ENCODE measurements at places on chromosomes 2 and 18. TPM values are rescaled to one million over a fixed set of nuclear protein-coding genes. Genes with fewer than 3 reads are reported as not detected.
A peak's percentile ranks its signal among the peaks of the same experiment; 100 is the strongest.

Gene CTDSP1
- polyA plus RNA-seq = 153 TPM

Gene ALLC
- polyA plus RNA-seq = not detected

- DNase-seq = peak; percentile 45
These were observed 1.1 kb downstream of the MAP3K20 start for GRCh38 chr2:173076581-173077345.

DNA sequence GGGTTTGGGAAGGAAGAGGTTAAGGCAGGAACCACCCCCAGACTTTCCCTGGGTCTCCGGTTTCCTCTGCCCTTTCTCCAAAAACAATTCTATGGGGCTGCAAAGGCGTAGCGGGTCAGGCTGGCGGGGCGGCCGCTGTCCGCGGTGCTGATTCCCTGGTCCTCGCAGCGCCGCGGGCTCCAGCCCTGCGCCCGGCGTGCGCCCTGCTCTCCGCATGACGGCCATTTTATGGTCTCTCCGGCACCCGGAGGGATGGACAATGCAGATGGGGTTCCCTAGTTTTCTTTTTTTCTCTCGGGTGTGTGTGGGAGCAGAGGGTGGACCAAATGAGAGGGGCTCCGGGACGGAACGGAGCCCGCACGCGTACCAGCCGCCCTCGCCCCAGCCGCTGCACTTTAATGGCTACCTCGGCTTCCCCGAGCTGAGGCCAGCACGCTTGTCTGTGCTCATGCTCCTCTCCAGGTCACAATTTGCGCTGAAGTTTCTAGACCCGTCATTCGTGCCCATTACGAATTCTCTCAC, 1.6 kb downstream of the ST8SIA3 start:
- peak; percentile 32 for DNase-seq

GRCh38 chr2:79799729-79800128, 286.9 kb downstream of the CTNNA2 start:
- no peak for DNase-seq

- DNase-seq = no peak
These were observed 694 bp upstream of the HPCAL1 start for GRCh38 chr2:10301941-10302478.

GRCh38 chr2:226759768-226760167, 39.9 kb downstream of the IRS1 start:
- DNase-seq = no peak

Measured in right renal pelvis (tissue), 4 donors.